Stimulated activated CD8-positive, alpha-beta memory T cell treated with anti-CD3 and anti-CD28 coated beads, Interleukin-2, amount 100 ng/mL, for 1 hour (primary cell): ENCODE measurements at places on chromosomes 11 and 22.

DNA sequence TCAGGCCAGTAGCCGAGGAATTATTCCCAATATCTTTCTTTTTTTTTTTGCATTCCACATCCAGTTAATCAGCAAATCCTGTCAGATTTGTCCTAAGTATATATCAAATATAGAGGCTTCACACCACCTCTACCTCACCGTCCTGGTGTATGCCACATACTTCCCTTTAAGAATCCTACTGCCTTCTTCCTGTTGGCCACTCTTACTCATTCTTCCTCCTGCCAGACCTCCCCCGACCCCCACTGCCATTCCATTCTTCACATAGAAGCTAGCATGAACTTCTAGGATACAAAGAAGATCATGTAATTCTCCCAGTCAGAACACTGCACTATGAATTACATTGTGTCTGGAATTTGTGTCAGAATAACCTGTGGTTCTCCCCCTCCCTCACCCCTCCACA, 89.5 kb downstream of the TRIM44 start:
- DNase-seq, result no peak

- DNase-seq, result no peak
Observed at GRCh38 chr11:1924646-1925372, 5.3 kb downstream of the TNNT3 start.

- no peak for DNase-seq
Observed at GRCh38 chr22:30843245-30843644, 125.3 kb downstream of the MORC2 start.

- DNase-seq, result no peak
Observed at GRCh38 chr22:28435140-28435768, 244.4 kb downstream of the TTC28 start.

- no peak for DNase-seq
Observed at GRCh38 chr11:33598426-33599069, 102.1 kb downstream of the C11orf91 start.

- DNase-seq, result no peak
Observed at GRCh38 chr11:7672960-7673723, at the start of gene CYB5R2. TSS of gene CYB5R2 (minus strand) at chr11:7673500. CDS start at chr11:7672825, 675 bp downstream.
